ENCODE measurements at places on chromosomes 2 and 18.
A peak's percentile ranks its signal among the peaks of the same experiment; 100 is the strongest.

GRCh38 chr18:27138079-27138478 is 47.0 kb downstream of the CHST9 start:
- no peak for DNase-seq

GRCh38 chr2:30862054-30862651 is 54.9 kb upstream of the CAPN13 start:
- peak; percentile 47 for DNase-seq

DNA sequence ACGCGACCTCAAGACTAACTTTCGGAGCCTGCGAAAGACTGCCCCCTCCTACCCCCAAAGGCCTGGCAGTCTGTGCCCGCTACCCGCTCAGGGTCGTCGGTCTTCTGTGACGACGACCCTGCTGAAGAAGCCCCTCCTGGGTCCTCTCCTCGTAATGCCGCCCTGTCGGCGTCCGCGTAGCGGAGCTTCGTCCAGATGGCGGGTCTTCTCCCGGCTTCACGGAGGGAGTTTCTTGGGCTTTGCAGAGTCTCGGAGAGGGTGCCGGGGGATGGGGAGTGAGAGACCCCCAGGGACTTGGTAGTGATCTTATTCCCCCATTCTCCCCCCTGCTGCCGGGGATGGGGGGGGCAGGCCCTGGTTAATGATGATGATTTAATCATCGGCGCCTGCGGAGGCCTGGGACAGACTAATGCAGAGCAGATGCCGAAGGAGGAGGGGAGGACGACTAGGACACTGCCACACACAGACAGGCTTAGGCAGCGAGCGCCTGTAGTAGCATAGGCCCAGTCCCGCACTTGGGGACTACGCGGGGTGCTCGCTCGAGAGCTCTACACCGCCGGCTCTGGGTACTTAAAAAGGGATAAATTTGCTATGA is 528 bp upstream of the PCGF1 start:
- DNase-seq = no peak

DNA sequence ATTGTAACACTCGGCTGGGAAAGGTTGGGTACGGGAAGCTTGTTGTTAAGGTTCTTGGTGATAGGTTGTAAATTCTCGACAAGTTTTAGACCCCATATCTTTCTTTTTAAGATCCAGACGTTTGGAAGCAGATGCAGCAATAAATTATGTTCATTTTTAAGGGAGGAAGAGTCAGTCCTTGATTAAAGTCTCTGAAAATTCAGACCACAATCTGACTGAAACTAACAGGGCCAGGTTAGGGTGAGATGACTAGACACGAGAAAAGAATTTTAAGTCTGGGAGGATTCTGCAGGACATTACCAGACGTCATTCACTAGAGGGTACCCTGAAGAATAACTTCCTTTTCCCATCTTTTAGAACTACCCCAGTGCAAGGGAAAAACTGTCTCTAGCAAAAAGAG is 16.1 kb downstream of the WIPF1 start:
- no peak for DNase-seq

DNA sequence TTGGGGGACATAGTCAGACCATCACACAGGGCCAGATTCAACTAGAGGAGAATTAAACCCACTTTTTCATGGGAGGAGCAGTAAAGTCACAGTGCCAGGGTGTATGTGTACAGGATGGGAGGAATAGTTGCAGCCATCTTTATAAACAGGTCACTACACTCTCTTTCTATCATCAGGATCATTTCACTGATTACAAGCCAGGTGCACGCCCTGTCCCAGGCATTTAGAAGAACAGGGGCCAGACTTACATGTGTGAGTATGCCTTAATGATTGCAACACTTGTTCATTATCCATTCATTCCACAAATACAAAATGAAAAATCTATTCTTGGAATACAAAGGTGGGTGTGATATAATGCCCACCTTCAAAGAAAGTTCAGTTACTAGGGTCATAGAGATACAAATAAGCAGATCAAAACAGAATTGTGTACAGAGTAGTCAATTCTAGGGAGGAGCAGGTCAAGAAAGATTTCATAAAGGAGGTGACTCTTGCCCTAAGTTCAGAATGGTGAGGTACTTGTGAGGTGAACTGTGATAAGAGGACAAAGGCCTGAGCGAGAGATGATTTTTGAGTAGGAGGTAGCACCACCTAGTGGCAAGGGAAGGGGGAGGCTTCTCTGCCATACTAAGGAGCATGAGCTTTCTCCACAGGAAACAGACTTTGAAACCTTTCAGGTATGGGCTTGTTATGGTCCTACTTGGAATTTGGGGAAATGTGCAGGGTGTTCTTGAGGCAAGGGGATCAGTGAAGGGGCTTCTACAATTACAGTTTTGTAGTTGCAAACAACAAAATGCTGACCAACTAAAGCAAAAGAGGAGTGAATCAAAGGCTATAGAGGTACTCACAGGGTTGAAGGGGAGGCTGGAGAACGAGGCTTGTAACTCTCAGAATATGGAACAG is 156.3 kb downstream of the SUCLG1 start:
- DNase-seq = no peak

DNA sequence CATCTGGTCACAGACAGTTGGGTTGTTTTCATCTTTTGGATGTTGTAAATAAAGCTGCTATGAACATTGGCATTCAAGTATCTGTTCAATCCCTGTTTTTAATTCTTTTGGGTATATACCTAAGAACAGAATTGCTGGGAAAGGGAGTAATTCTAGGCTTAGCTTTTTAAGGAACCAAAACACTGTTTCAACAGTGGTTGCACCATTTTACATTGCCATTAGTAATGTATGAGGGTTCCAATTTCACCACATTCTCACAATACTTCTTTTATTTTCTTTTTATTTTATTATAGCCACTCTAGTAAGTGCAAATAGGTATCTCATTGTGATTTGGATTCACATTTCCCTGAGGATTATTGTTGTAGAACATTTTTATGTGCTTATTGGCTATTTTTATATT is 108.9 kb upstream of the GLS start:
- no peak for DNase-seq

GRCh38 chr18:3526421-3527354 is 76.7 kb downstream of the TGIF1 start:
- DNase-seq = no peak

GRCh38 chr2:100776445-100776844 is 43.5 kb upstream of the NPAS2 start:
- DNase-seq = no peak

GRCh38 chr2:54574107-54574859 is 118.2 kb downstream of the SPTBN1 start:
- no peak for DNase-seq

DNA sequence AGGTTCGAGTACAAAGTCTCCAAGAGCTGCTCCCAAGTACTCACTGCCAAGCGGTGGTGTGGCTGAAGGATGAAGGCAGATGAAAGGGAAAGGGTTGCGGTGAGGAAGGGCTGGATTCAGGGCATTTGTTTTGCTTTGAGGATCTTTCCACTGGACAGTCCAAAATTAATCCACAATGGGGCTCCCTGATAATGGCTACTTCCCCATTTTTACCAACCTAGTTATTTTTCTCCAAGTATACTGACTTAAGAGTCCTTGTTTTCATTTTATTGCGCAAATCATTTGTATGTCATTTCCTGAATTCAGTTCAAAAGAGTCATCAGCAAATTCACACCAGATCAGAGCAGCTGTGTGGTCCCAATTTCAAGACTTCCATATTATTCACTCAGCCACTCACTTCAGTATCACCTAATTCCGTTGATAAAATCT is 464 bp upstream of the SESTD1 start:
- no peak for DNase-seq

DNA sequence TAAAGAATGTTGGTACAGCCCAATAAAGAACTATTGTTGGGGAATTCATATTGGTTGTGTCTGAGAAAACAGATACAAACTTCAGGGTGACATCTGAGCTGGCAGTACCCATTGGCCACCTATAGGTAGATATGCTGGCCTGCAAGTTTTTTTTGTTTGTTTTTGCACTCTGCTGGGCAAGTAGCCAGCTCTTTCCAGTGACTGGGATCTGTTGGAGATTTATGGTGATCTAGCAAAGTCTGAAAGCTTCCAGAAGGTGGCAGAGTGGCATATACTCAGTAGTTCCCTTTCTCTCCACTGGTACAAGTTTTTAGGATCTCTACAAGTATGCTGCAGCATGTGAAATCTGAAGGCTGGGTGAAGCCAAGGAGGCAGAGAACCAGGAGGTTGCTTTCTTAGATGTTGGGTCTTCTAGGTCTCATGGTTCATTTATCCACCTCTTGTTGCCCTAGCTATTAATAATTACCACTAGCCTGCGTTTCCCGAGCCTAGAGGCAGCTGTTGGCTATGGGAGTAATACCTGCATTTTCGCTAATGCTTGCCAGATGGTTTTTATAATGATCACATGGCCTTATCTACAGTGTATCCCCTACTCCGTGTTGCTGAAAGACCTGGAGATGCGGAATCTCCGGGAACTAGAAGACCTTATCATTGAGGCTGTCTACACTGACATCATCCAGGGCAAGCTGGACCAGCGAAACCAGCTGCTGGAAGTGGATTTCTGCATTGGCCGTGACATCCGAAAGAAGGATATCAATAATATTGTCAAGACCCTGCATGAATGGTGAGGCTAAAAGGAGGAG is 9.5 kb downstream of the COPS7B start:
- DNase-seq = no peak

- DNase-seq = no peak
These were observed 30.7 kb upstream of the ELAC1 start for GRCh38 chr18:50937183-50937582.

GRCh38 chr2:216502381-216503158 is 3.9 kb downstream of the RPL37A start:
- DNase-seq = no peak

GRCh38 chr2:30412047-30412683 is 34.9 kb upstream of the LCLAT1 start:
- DNase-seq = no peak

DNA sequence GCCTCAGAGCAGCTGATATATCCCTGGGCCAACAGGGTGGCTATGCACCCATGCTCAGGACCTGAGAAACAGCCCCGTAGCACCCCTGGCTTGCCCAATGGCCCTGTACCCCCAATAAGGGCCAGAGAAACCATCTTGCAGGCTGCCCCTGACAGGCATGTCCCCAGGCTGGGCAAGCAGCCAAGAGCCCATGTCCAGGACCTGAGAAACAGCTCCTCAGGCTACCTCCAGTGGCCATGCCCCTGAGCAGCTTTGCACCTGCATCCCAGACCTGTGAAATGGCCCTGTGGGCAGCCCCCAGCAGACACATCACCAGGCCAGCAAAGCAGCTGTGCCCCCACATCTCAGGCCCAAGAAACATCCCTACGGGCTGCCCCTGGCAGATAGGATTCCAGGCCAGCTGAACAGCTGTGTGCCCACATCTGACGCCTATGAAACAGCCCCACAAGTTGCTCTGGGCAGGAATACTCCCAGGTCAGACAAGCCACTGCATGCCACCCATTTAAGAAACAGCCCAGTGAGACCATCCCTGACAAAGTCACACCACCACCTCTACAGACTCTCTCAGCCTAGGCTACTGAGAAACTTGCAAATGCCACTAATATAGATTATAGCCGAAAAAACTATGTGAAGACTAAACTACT is 84.1 kb downstream of the TMEM237 start:
- no peak for DNase-seq

- no peak for DNase-seq
These were observed 1363.9 kb upstream of the CRIM1 start for GRCh38 chr2:34991508-34992274.

- no peak for DNase-seq
These were observed 286.2 kb upstream of the REG3G start for GRCh38 chr2:78739282-78739681.

DNA sequence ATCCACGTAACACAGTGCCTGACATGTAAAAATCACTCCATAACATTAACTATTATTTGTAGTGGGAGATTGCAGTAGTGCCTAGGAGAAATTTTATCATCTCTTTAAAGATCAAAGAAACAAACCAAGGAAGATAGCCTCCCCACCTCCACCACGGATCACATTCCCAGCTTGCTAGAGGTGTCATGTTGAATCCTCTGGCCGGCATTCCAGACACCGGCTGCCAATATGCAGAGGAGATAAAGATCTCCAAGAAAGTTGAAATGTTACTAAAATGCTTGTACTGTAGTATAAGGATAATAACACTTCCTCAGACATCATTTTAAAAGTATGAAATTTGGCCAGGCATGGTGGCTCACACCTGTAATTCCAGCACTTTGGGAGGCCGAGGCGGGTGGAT is 6.1 kb upstream of the ATG16L1 start:
- DNase-seq = no peak

DNA sequence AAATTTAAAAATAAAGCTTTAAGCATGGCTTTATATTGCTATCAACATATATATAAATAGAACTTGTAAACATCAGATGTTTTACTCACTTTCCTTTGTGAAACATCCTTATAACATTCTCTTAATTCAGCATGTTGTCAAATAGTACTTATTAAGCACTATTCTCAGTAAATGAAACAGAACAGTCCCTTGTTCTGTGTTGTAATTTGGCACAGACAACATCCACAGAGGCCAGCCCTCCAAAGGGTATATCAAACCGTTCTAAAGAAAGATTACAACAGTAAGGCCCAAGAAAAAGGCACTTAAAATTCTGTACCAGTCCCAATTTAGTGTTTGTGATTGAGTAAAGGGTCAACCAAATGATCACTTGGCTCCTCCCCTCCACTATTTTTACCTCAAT is 46.0 kb downstream of the GAREM1 start:
- no peak for DNase-seq

DNA sequence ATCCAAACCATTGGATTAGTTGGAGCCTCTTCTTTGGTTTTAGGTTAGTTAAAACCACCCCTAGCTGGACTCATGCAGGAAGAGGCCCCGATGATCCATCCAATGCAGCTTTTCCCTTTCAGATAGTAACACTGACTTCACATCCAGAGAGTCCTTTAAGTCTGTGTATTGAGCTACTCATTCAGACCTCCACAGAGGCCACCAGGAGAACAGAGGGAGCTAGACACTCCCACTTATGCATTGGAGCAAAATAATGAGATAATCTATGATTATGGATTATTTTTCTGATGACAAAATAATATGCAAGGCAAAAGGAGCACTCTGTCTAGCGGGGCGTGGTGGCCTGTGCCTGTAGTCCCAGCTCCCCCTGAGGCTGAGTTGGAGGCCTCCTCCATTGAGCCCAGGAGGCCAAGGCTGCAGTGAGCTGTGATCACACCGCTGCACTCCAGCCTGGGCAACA is 1.6 kb upstream of the ROCK2 start:
- DNase-seq = no peak

GRCh38 chr2:147499785-147500184 is 345.0 kb upstream of the ACVR2A start:
- DNase-seq = no peak

DNA sequence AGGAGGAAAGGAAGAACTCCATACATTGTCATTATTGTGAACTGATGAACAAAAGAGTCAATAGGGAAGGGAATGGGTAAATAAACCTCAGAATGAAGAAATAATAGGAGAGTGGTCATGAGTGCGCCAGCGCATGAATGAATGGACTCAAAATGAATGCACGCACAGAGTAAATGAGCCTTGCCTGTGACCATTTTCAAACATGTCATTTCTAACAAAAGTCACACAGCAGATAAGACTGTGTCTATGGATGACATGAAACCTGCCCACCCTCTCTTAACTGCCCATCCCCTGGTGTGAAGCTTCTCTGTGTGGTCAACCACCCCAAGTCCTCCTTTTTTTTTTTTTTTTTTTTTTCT is 121.1 kb upstream of the TEX51 start:
- no peak for DNase-seq

GRCh38 chr2:175432021-175432420 is 250.5 kb upstream of the ATP5MC3 start:
- DNase-seq = no peak

- no peak for DNase-seq
These were observed 363.9 kb upstream of the TMEFF2 start for GRCh38 chr2:192558637-192559036.

All from amygdala (tissue), 56 donors.